ENCODE measurements at places on chromosomes 7 and 10. TPM values are rescaled to one million over a fixed set of nuclear protein-coding genes. Genes with fewer than 3 reads are reported as not detected.
A peak's percentile ranks its signal among the peaks of the same experiment; 100 is the strongest.

GRCh38 chr10:43239756-43240155 is 27.1 kb downstream of the RASGEF1A start:
- peaks cover 30% of the 10 kb centered on the region for H3K27me3 ChIP-seq
- H3K36me3 ChIP-seq, result peaks cover 2% of the 10 kb centered on the region
- H3K4me3 ChIP-seq, result no peak overlapping the region
- no peak overlapping the region for H3K27ac ChIP-seq
- peak; percentile 13 for DNase-seq

Gene EGFR
- total RNA-seq, result 56.2 TPM

GRCh38 chr7:28623863-28624262 is 211.5 kb downstream of the CREB5 start:
- H3K4me1 ChIP-seq, result peaks cover 15% of the 10 kb centered on the region
- DNase-seq, result no peak
- no peak overlapping the region for H3K4me3 ChIP-seq

DNA sequence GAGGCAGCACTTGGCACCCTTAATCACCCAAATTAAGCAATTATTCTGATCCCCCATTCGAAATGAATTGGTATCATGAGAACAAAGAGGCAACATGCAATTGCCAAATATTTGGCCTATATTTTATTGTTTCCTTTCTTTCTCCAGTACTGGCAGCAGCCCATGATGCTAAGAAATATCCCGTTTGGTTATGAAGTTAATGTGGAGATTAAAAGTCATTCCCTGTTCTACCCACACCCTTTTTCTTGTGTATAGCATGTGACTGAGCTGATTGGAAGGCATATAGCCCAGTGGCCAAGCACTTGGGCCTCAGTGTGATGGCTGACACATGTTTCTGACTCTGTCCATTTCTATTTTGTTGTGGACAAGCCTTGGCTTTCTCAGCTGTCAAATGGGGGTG is 692.3 kb upstream of the GALNT17 start:
- H3K36me3 ChIP-seq, result peaks cover 14% of the 10 kb centered on the region
- no peak for DNase-seq
- no peak overlapping the region for H3K27ac ChIP-seq
- no peaks in the 10 kb centered on the region for H3K27me3 ChIP-seq
- no peaks in the 10 kb centered on the region for H3K4me1 ChIP-seq
- no peak overlapping the region for H3K4me3 ChIP-seq

DNA sequence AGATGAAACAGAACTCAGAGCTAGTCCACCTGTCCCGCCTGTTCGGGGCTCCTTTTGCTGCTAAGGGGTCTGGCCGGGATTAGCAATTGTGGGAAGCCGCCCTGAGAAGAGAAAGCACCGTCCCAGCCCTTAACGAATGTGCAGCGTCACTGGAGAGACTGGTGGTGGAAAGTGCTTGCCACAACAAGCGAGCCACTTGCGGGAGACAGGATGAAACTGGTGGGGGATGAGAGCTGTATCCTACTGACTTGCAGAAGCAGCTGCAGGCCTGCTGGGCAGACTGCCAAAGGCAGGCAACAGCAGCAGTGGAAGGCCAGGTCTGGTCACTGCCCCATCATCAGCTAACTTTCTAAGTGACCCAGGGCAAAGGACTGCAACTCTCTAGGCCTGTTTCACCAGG is 95.4 kb downstream of the FAM53B start:
- H3K27me3 ChIP-seq, result no peaks in the 10 kb centered on the region
- no peak for DNase-seq
- H3K36me3 ChIP-seq, result no peaks in the 10 kb centered on the region
- no peak overlapping the region for H3K4me3 ChIP-seq

DNA sequence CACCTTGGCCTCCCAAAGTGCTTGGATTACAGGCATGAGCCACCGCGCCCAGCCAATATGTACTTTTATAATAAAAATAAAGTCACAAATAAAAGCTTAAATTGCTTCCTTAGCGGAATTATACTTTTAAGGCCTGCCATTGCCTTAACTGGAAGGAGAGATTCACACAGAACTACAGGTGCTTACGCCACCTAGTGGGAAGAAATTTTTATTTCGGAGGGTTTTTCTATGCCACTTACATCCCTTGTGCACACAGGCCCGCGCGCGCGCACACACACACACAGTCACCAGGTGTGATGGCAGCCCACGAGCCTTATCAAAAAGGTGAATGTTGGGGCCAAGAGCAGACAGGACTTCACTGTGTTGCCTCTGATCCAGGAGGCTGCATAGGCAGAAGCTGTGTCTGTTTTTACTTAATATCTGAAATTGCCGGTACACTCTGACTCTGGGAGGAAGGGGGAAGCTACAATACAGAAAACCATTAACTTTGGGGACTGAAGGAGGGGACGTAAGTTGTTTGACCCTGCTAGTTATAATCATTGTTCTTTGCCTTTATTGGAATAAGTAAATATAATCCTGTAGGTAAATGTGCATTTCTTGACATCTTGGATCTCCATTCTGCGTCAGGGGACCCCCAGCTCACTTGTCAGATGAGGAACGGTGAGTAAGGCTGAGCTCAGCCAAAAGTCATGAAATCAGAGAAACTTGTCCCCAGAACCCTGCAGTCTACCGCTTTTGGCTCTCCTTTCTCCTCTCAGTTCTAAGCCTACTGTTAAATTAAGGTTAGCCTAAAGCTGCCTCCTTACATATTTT is 87.1 kb downstream of the SLC16A9 start:
- H3K4me3 ChIP-seq, result no peak overlapping the region
- H3K36me3 ChIP-seq, result no peaks in the 10 kb centered on the region
- H3K27me3 ChIP-seq, result peaks cover 25% of the 10 kb centered on the region
- no peak overlapping the region for H3K27ac ChIP-seq
- H3K4me1 ChIP-seq, result peaks cover 4% of the 10 kb centered on the region

- H3K27ac ChIP-seq, result no peak overlapping the region
- H3K4me3 ChIP-seq, result no peak overlapping the region
- no peaks in the 10 kb centered on the region for H3K36me3 ChIP-seq
Observed at GRCh38 chr7:141441837-141442627, 109.2 kb upstream of the AGK start.

Gene NEUROG3
- not detected for total RNA-seq

Gene HYAL4
- not detected for total RNA-seq

DNA sequence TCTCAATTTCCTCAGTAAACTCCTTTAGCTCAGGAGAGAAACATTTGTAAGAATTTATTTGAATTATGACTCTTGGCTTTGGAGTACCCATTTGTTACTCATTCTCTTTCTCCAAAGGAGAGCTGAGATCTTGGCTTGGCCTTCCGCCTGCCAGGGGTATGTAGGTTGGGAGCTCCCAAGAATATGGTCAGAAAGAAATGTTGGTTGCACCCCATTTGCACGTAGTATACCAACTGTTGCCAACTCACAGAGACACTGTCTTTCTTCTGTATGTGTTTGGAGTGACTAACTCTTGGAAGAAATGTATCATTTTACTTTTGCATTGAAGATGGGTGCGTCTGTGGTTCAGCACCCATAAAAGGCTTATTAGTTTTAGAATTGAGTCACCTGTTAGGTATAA is 708.5 kb upstream of the SORCS1 start:
- H3K27me3 ChIP-seq, result no peaks in the 10 kb centered on the region
- no peak overlapping the region for H3K4me3 ChIP-seq
- no peak overlapping the region for H3K27ac ChIP-seq
- no peaks in the 10 kb centered on the region for H3K4me1 ChIP-seq
- H3K36me3 ChIP-seq, result no peaks in the 10 kb centered on the region

Gene PCLO
- total RNA-seq, result 1.4 TPM

DNA sequence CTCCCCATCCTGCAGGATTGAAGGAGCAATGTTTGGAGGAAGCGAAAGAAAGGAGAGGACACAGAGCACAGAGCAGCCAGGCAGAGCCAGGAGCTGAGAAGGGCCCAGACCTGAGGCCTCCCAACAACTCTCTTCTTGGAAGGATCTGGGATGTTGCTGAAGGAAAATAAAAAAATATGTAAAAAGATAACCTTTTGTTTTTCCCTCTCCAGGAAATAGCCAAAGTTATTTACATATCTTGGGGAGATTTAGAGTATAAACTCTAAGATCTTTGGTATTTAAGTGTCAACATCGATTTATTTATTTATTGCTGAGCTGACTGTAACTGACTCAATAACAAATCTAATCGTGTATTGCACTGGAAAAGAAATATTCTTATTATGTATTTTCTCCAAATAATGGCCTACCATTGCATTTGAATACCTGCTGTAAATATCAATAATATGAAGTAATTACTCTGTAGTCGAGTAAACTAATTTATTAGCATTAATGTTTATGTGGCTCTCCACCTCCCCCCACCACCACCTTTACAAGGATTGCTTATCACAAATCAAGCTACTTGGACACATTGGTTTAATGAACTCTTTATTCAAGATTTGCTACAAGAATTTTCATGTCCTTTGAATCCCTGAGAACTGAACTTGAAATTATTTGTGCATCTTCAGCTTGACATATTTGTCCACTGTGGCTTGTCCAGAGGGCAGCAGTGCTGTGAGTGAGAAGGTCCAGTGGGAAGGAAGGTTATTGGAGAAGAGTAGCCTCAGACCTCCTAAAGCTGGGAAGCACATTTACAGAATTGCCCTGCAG is 1.8 kb upstream of the HOXA11 start:
- DNase-seq, result no peak
- peaks cover 91% of the 10 kb centered on the region for H3K27me3 ChIP-seq
- peaks cover 45% of the 10 kb centered on the region for H3K4me1 ChIP-seq
- no peak overlapping the region for H3K27ac ChIP-seq
- H3K4me3 ChIP-seq, result no peak overlapping the region

All from osteocyte (in vitro differentiated cells).